ENCODE measurements at places on chromosomes 3 and 15. TPM values are rescaled to one million over a fixed set of nuclear protein-coding genes. Genes with fewer than 3 reads are reported as not detected.

Gene NUP210
- polyA plus RNA-seq, result 0.04 TPM

DNA sequence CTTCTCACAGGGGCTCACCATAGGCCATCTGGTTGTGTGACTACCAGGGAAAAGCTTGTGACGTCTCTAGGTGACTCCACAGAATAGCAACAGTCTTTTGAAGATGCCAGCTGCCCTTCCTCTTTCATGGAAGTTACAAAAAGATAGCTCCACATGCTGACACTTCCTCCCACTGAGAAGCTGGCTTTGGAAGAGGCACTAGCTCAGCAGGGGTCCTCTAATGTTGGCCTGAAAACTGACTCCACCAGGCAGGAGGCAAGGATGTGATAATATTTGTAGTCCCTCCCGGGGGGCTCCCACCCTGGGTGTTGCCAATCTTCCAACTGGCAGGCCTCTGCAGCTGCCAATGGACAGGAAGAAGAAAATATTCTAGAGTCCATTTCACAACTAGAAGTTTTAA lies 343.5 kb downstream of the NEK10 start:
- no peaks in the 10 kb centered on the region for H3K27me3 ChIP-seq
- no peak overlapping the region for H3K27ac ChIP-seq
- H3K36me3 ChIP-seq, result no peaks in the 10 kb centered on the region
- no peak overlapping the region for H3K4me3 ChIP-seq
- no peaks in the 10 kb centered on the region for H3K4me1 ChIP-seq
- DNase-seq, result no peak

Gene TMEM212
- not detected for polyA plus RNA-seq

Gene GATA2
- polyA plus RNA-seq, result 15.0 TPM

Gene MASP1
- 16.2 TPM for polyA plus RNA-seq

Gene ITIH3
- polyA plus RNA-seq, result 1.3 TPM

- H3K27me3 ChIP-seq, result no peaks in the 10 kb centered on the region
- no peak for DNase-seq
- no peaks in the 10 kb centered on the region for H3K4me1 ChIP-seq
- H3K4me3 ChIP-seq, result no peak overlapping the region
Observed at GRCh38 chr3:33768578-33769330, 29.7 kb upstream of the PDCD6IP start.

DNA sequence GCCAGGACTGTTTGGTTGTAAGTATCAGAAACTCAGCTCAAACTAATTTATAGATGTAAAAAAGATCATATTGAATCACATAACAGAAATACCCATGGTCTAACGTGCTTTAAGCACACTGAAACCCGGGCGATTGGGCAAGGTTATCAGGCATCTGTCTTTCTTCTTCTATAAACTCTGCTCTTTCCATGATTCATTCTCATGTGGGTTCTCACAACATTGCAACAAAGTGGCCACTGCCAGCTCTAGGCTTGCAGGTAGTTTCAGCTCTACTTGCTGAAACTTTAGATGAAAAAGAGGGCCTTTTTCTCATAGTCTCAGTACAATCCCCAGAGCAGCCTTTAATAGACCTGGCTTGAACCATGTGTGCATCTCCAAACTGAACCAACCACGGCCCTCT lies 456.1 kb downstream of the MFSD1 start:
- H3K27ac ChIP-seq, result no peak overlapping the region
- no peaks in the 10 kb centered on the region for H3K4me1 ChIP-seq
- DNase-seq, result no peak
- no peak overlapping the region for H3K4me3 ChIP-seq
- peaks cover 13% of the 10 kb centered on the region for H3K27me3 ChIP-seq
- no peaks in the 10 kb centered on the region for H3K36me3 ChIP-seq
